ENCODE measurements at places on chromosomes 7 and 10.
A peak's percentile ranks its signal among the peaks of the same experiment; 100 is the strongest.

DNA sequence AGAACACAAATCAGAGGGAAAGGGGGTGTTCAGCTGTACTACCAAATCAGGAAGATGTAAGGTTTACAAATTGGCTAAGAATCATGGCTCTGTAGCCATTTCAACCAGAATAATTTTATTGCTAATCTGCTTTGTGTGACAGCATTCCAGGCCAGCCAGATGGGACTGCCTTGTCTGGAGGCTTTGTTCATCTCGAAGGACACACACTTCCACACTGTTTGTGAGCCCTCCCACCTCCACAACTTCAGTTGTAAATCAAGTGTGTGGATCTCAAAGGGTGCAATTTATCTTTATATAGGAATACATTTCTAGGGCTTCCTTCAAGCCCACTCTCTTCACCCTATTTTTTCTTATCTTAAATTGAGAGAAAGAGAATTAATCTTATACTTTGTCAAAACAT, 6.9 kb upstream of the OIT3 start:
- DNase-seq, result no peak

- no peak for DNase-seq
Observed at GRCh38 chr10:91953600-91954160, 30.1 kb downstream of the BTAF1 start.

DNA sequence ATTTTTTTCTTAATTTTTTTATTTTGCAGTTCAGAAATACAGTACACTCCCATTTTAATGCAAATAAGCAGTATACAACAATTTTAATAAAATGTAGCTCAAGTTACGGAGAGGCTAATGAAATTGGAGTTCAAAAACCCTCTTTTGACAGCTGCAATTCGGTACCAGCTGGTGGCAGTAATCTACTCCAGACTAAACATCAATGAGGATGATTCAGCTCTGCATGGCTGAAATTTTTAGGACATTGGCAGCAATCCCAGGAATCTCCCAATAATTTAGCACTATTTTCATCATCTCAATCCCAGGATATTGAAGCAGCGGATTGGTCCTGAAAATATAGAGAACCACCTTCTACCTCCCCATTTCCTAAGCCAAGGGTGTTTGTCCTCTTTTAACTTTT, 278.8 kb downstream of the CACNA2D1 start:
- DNase-seq, result no peak

GRCh38 chr10:102009801-102010425, 46.1 kb downstream of the ARMH3 start:
- peak; percentile 38 for DNase-seq

GRCh38 chr7:47543714-47544113, 38.2 kb downstream of the TNS3 start:
- DNase-seq, result no peak

DNA sequence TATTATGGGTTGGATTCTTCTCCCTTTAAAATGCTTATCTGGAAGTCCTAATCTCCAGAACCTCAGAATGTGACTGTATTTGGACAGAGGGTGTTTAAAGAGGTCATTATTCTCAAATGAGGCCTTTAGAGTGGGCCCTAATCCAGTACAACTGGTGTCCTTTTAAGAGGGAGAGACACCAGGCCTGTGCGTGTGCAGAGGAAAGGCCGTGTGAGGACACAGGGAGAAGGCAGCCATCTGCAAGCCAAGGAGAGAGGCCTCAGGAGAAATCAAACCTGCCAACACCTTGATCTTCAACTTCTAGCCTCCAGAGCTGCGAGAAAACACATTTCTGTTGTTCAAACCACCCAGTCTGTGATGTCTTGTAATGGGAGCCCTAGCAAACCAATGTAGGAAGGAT, 235.4 kb upstream of the MYO3A start:
- no peak for DNase-seq

DNA sequence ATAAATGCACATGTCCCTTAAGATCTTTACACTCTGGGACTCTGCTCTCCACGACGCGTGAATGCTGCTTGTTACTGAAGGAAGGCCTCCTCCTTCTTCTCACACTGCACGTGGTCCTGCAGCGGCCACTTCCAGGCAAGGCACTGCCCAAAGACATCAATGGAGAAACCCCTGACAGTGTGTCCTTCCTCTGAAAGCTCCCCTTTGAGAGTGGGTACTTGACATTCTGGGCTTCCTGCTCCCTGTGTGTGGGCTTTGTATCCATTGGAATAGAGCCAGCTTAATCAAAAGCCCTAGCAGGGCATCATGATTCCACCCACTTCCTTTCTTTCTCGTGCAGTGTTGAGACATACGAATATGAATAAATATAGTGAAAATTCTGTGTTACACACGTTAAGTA, 69.7 kb upstream of the STK17A start:
- no peak for DNase-seq

DNA sequence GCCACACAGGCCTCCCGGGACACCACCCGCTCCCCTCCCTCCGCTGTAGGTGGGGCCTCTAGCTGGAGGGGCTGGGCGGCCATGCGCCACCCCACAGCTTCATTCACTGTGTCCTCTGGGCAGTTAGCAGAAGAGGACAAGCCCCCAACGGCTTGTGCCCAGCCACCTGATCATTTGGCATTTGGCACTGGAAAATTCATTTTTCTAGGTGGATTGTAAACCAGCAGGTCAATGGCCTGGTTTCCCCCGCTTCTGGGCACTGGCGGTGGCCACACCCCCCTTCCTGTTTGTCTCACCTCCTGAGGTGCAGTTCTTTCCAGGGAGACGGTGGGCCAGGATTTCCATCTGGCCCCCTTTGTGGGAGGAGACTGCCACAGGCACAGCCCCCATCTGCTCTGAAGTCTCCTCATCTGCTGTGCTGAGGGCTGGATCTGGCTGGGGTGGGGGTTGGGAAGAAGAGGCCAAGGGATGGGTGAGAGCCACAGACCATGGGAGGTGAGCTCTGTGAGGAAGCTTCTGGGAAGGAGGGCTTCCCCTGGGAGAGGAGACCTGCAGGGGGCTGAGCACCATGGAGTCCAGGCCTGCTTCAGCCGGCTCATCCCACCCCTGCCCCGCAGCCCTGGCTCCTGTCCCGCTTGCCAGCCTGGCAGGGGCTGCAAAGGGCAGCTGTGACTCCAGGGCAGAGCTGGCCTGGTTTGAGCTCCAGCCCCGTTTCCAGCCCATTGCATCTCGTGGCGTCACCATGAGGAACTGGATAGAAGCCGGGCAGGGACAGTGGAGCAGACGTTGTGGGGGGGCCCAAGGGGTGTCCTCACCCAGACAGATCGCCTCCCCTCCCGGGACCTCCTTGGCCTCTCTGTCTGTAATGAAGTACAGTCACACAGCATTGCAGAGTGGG, 40.1 kb upstream of the SLC29A3 start:
- no peak for DNase-seq

DNA sequence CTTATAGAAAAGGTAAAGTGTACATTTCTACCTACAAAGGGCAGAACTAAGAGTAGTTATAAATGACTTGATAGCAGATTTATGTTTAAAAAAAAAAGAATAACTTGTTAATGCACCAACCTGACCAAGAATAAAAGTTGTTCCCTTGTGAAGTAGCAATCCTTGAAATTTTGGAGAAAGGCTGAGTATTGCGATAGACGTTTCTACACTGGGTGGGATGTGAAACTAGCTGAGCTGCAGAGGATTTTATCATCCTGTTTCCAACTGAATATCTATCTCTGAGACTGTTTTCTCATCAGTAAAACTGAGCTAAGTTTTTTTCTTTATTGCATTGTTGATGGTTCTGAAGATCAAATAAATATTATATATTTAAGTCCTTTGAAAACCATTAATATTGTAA, 14.6 kb downstream of the MDFIC start:
- no peak for DNase-seq

DNA sequence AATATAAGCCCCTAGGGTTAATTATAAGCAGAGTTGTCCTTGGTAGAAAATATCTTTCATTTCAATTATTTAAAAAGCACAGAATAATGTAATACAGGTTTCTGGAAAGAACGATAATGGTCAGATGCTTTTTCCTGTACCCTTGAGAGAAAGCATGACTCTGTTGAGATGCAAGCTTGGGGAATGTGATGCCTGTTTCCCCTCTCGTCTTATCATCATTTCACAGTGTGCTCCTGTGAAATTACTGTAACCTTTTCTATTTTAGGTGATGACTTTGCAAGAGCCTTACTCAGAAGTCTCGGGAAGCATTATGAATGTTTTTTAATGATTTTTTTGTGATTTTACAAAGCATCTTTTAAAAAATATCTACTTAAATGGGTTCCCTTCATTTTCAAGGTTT, 243.0 kb downstream of the POLR1F start:
- DNase-seq, result no peak

DNA sequence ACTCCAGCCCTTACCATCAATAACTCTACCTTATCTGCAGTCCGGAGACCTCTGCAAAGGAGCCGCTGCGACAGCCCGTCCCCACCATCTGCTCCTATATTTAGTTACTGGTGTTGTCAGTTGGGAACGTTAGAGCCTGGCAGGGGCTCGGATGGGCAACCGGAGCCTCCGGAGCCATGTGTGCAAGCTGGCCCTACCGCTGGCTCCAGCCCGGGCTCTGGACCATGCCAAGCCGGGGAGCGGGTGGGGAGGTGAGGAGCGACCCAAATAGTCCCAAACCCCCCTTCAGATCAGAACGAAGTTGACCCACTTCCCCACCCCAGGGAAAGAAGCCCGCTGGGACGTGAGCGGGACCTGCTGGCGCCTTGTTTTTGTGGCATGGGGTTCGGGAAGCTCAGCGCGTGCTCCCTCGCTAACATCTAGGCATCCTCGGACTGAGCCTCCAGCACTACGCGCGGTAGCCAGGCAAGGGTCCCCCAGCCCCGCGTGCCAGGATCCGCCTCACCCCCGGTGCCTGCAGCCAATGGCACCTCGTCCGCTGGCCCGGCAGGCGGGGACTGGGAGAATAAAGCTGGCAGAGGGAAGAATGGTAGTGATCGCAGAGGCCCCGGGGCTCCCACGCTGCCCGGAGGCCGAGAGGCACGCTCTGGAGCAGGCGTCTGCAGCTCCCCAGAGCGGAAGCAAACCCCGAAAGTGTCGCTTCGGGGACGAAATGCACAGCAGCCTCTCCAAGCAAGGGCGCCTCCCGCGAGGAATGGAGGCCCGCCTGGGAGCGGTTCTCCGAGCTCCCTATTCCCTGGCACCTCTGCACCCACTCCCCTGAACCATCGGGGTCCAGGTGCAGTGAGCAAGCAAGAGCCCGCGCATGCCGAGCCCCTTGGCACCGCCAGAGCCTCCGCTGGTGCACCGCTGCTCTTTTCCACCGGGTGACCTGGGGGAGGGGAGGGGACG, 679 bp downstream of the LRRC20 start:
- no peak for DNase-seq

DNA sequence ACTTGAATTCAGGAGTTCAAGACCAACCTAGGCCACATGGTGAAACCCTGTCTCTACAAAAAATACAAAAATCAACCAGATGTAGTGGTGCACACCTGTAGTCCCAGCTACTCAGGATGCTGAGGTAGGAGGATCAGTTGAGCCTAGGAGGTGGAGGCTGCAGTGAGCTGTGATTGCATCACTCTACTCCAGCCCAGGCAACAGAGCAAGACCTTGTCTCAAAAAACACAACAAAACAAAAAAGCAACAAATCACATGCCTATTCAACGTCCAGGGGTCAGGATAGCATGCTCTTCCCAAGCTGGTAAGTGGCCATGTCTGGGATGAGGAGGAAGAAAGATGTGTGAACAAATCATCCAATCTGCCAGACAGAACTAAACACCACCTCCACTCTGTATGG, 6.2 kb upstream of the RADIL start:
- no peak for DNase-seq

DNA sequence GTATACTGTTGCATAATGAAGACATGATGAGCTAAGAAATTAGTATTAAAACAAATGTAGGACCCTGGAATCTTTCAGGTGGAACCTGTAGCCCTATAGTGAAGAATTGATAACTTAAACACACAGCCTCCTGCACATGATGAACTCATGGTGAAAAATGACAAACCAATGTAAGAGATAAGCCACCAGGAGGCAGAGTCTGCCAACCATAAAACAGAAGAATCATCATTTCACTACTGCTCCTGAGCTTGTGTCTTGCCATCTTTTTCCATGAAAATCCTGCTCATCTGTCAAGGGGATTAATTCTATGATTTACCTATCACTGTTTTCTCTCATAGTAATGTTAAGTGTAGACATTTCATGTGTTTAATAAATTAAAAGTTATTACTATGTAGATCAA, 363.9 kb downstream of the MALRD1 start:
- DNase-seq, result no peak

DNA sequence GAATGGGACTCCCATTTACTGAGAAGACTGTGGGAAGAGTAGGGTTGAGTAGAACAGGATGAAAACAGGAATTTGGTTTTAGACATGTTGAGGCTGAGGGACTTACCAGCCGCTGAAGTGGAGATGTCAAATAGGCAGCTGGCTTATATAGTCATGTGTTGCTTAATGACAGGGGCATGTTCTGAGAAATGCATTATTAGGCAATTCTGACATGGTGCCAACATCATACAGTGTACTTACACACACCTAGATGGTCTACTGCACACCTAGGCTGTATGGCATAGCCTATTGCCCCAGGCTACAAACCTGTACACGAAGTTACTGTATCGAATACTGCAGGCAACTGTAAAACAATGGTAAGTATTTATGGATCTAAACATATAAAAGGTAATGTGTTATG, 17.5 kb downstream of the ARL3 start:
- DNase-seq, result no peak

Data from activated CD4-positive, alpha-beta T cell treated with anti-CD3 and anti-CD28 coated beads, Interleukin-2, amount 50 U/mL, for 24 hours (primary cell).